Lung (tissue), 17 donors: ENCODE measurements at places on chromosomes 5 and 9. TPM values are rescaled to one million over a fixed set of nuclear protein-coding genes. Genes with fewer than 3 reads are reported as not detected.

DNA sequence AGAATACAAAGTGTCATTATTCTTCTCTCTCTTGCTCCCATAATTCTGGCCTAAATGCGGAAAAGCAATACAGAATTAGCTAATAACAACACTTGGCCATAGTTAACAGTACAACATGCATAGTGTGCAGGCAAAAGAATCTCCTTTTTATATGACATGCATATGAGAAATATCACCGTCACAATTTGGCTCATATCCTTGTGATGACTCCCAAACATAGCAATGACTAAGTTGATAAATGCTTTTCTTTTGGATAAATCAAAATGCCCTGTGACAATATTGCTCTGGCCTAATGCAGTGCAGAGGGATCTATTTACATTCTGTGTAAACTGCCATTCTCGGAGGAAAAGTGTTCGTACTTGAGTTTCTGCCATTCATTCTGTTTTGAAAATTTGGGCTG is 121.9 kb upstream of the GHR start:
- no peak for DNase-seq

DNA sequence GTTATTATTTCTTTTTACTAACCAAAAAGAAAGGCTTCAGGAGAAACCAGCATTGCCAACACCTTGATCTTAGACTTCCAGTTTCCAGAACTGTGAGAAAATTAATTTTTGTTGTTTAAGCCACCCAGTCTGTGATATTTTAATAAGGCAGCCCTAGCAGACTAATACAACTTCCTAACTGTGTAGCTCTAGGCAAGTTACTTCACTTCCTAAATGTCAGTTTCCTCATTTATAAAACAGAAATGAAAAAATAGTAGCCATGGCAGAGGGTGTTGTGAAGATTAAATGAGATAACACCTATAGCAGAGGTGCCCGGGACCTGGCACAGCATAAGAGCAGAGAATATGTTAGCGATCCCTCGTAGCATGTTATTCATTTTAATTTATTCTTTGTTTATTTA is 66.6 kb upstream of the HAND1 start:
- no peak for DNase-seq

Gene PCDHGB2
- polyA plus RNA-seq: 0.28 TPM

Gene UGT3A2
- not detected for polyA plus RNA-seq

Gene AOPEP
- polyA plus RNA-seq: 29.0 TPM
